GM12878 (cell line): ENCODE measurements at places on chromosomes 6 and 20. TPM values are rescaled to one million over a fixed set of nuclear protein-coding genes. Genes with fewer than 3 reads are reported as not detected.

DNA sequence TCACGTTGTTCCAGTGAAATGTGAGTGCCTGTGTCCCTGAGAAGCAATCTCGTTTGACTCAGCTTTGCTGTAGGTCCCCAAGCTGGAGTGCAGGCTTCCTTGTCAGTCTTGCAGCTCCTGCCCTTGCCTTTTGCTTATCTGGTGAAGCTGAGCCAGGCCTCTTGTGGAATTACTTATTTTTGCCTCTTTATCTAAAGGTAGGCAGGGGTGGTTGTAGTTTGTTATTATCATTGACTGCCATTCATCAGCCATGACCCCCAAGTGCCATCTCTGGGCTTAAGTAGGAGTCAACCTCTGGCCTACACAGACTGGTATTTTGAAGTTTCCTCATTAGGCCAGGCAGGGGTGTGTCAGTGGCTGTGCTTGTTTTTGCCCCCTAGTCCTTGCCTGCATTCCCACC is 2.1 kb downstream of the TMEM14B start:
- DNase-seq: no peak

The BPIFB1 gene
- total RNA-seq: 0.13 TPM in 1 of 2 replicates, not detected in the other

- DNase-seq: no peak
These were observed 6.1 kb downstream of the EEF1A1 start for GRCh38 chr6:73514746-73515110.

DNA sequence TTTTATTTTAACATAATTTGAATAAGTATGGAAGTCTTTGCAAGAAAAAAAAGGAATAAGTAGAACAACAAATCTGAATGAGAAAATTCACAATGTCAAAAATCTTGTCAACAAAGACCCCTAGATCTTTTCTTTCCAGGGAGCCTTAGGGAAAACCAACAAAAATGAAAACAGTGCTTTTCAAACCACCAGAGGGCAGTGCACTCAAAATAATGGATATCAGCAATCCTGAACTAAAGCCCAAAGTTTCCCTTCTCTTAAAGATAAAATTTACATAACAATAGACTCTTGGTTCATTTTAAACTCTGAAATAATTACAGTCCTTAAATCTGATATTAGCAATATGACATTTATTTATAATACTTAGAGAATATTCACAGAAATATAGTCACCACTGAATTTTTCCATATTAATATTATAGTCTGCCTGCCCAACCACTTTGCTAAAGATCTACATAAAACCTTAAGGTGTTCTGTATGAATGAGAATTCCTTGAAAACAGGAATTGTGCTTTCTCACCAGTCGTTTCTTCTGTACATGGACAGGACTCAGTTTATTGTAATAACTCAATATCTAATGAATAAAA is 105.3 kb upstream of the BMP5 start:
- DNase-seq: no peak

GRCh38 chr20:47330933-47331708 is 25.4 kb downstream of the ZMYND8 start:
- no peak for DNase-seq

DNA sequence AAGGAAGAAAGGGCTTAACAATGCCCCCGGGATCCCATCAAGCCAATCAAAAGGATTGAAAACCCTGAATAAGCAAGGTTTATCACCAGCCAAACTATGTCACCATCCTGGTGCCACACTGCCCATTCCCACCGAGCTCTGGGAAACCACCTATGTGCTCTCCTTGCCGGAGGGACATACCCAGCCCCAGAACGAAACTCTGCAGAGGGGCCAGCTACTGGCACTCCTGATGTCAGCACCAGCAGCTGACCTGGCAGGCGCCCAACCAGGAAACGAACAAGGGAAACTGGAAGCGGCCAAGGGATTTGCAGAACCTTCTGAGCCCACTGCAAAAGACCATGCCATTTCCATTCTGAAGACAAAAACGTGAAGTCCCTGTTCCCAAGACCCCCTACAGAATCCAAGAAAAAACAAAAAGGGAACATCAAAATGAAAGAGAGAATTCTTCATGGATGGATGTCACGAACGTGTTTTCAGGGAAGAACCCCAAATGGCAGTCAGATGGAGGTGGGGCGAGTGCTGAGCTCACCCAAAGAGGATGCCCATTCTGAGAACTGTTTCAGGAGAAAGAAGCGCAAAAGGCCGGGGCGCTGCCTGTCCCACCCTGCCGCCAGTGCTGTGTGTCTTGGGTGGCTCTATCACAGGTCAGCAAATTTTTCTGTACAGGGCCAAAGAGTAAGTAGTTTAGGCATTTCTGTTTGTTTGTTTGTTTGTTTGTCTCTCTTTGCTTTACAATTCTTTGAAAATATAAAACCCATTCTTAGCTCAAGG is 305.2 kb downstream of the ESR1 start:
- no peak for DNase-seq

DNA sequence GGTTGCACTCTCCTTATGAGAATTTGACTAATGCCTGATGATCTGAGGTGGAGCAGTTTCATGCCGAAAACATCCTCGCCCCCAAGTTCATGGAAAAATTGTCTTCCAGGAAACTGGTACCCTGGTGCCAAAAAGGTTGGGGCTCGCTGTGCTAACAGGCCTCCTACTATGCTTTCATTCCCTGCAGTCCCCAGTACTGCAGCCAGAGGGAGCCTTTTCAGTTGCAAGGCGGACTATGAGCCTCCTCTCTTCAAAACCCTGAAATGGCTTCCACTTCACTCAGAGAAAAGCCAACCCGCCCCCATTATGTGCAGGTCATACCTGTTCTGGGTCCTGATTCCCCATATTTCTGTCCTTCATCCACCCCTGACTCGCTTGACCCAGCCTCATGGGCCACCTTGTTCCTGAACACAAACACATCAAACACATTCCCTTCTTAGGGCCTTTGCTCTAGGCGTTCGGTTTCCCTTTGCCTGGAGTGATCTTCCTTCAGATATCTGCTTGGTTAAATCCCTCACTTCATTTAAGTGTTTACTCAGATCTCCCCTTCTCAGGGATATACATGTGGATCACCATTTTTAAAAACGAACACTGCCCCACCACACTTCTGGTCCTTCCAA is 173.7 kb downstream of the PHACTR1 start:
- DNase-seq: no peak

The HFE gene
- total RNA-seq: 2.3 and 3.2 TPM in 2 replicates

DNA sequence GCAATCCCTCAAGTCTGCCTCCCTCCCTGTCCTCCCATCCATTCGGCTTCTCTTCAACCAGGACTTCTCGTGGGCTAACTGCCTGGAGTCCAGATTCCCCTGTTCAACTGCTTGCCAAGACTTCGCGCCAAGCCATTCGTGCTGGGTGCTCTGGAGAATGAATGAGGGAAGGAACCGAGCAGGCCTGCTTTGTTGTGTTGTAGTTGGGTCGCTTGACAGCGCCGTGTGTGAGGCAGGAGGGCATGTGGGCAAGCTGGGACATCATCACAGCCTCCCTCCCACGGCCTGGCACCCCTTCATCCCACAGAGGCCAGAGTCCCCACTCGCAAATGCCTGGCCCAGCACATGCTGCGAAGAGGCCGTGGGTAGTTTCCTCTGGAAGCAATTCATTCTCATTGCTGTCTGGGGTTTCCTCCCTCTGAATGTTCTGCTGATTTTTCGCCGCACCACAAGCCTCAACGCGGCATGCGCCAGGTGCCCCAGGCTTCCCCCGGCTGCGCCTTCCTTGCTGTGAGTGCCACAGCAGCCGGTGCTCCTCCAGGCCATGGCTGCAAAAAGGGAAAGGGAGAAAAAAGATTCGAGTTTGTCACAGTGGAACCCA is 336.0 kb downstream of the QKI start:
- no peak for DNase-seq

The ENPP3 gene
- not detected in 2 replicates for total RNA-seq

GRCh38 chr6:34235307-34236130 is 1.2 kb upstream of the HMGA1 start:
- DNase-seq: no peak

- no peak for DNase-seq
These were observed 170.9 kb upstream of the STXBP5 start for GRCh38 chr6:147033267-147033666.

The SLC35D3 gene
- total RNA-seq: not detected in 2 replicates

DNA sequence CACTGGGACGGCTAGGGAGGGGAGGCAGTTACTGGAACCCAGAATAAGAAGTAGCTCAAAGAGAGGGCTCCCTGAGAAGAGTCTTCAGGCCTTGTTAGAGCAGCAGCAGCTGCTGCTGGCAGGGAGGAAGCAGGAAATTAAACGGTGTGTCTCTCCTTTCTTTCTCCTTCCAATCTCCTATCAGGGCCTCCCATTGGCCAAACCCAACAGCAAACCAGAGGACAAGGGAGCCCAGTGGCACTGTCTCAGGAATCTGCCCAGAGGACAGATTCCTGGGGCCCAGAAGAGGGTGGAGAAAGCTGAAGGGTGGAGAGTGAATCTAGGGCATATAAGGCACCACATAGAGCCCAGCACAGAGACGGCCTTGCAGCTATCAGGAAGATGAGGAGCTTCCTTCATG is 10.2 kb downstream of the BTN3A1 start:
- DNase-seq: no peak

GRCh38 chr6:4105980-4106536 is 27.1 kb upstream of the FAM217A start:
- DNase-seq: no peak

The ANKRD6 gene
- 0.72 and 0.93 TPM in 2 replicates for total RNA-seq

The TAGAP gene
- total RNA-seq: 27.2 and 28.8 TPM in 2 replicates

The ADGB gene
- total RNA-seq: not detected in 2 replicates

- DNase-seq: peak; percentile 95
These were observed 140.3 kb downstream of the BCAS1 start for GRCh38 chr20:53929974-53930650.

- no peak for DNase-seq
These were observed 60.7 kb downstream of the SUN5 start for GRCh38 chr20:32943490-32944052.

The JAG1 gene
- 3.1 and 3.2 TPM in 2 replicates for total RNA-seq

- no peak for DNase-seq
These were observed 4.7 kb downstream of the CDS2 start for GRCh38 chr20:5131502-5131901.

- no peak for DNase-seq
These were observed 523.8 kb upstream of the FLRT3 start for GRCh38 chr20:14861028-14861699.

The MACROD2 gene
- total RNA-seq: 2.9 TPM in 2 replicates

The STMND1 gene
- total RNA-seq: not detected in 2 replicates

- no peak for DNase-seq
These were observed 276.6 kb upstream of the CNR1 start for GRCh38 chr6:88442737-88443136.

GRCh38 chr20:38725148-38725901 is 1.0 kb downstream of the SLC32A1 start:
- no peak for DNase-seq

- DNase-seq: no peak
These were observed 241.7 kb upstream of the MAN1A1 start for GRCh38 chr6:119591235-119591634.

The CEBPB gene
- 6.9 and 8.8 TPM in 2 replicates for total RNA-seq

The ACTL10 gene
- 3.6 and 3.7 TPM in 2 replicates for total RNA-seq

The ADGRF4 gene
- not detected in 2 replicates for total RNA-seq

GRCh38 chr6:105929626-105930025 is 156.5 kb upstream of the PRDM1 start:
- no peak for DNase-seq

- peak; percentile 88 for DNase-seq
These were observed at the start of gene SOX4 for GRCh38 chr6:21593412-21593926. SOX4 (plus strand) TSS chr6:21593751; CDS start chr6:21594535, 784 bp downstream.

DNA sequence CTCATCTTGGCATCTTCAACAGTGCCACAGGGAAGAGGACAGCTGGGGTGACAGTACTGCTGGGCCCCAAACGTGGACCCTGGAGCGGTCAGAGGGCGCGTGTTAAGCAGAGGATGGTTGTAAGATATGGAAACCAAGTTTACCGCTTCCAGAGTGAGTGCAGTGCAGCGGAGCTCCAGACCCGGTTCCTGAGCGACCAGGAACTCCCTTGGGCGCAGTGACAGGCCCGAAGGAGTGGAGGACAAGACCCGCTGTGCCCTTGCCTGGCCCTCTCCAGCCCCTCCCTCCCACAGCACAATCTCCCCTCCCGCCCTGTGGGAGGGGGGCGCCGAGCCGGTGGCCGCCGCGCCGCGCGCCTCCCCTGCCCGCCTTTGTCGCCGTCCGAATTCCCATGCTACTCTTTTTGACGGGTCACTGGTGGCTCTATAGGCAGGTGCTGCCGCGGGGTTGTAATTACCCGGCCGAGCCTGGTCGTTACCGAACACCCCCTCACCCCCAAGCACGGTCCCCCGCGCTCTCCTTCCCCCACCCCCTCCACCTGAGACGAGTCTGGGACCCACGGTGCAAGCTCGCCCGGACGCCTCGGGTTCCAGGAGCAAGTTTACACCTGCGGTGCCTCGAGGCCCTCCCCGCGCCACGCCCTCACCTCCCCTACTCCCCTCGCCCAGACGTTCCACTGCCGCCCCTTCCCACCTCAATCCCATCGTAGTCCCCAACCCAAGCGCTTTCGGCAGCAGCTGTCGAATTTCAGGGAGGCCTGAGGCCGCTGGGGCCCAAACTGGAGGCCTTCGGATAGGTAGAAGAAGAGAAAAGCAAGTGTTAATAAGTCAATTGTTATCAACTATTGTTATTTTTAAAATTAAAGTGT is 3.9 kb downstream of the NR2E1 start:
- no peak for DNase-seq

The CNPY3 gene
- 87.3 and 87.9 TPM in 2 replicates for total RNA-seq

DNA sequence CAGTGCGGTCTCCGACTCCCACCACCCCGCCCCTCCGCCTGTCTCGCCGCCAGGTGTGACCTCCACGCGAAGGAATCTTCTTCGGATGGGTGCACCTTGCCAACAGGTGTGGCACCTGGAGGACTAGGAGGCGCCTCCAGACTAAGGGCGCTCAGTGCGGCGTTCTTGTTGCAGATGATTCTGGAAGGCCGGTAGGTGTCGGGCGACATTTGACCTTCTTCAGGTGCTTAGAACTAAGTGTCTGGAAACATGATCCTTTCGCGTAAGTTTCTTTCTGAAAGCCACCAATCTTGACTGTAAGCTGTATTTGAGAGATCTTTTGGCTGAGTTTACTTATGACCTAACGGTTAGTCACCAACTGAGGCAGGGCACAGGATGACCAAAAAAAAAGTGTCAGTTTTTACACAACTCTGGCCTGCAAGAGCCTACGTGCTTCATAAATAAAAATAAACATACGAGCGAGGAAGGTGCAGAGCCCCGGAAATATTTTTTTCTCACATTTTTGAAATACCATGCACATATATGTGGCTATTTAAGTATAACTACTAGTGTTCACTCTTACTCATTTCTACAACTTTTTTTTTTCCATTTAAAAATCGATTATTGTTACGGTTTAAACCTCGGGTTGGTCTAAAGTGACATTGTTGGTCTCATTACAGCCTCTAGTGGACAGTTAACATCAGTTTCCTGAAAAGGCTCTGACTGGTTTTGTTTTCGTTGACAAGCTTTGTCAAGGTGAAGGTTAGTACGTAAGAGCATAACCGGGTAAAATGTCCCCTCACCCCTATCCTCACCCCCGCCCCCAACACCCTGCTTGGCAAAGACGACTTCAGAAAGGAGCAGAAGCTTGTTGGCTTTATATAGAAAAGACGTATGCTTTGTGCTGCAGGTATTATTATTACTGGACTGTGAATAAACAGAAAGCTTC is 1.6 kb upstream of the ATXN1 start:
- DNase-seq: no peak

GRCh38 chr6:5672581-5673011 is 334.1 kb downstream of the NRN1 start:
- DNase-seq: no peak
